ENCODE measurements at places on chromosomes 5 and 9.

GRCh38 chr9:115209601-115210306 lies 91.8 kb upstream of the TNC start:
- no peak for DNase-seq

DNA sequence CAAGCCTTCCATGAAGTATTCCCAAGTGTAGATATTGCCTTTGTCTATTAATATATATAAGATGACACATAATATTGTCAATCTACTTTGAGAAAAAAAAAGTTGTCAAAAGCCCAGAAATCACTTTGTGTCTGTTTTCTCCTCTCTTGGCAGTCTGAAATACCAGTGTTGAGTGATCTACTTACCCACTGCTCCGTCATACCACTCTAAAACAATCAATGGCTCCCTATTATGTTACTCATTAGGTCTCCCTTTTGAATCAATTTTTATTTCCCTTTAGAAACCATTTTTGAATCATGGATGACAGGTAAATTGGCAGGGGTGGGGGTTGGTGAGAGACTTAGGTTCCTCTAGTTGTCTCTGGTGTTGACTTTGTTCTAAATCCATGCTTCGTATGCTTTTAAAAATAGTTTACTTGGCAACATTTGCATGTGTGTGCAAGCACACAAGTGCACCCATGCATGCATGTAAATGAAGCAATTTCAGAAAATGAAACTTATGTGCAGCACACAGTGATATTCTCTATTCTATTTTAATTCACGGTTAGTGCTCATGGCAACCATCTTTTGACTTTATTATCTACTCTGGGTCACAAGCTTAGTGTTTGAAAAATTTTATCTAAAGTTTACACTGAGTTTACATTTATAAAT lies 378.9 kb downstream of the RAB3C start:
- DNase-seq = no peak

- DNase-seq = no peak
Measured at GRCh38 chr5:172414531-172415361, 39.6 kb downstream of the SH3PXD2B start.

DNA sequence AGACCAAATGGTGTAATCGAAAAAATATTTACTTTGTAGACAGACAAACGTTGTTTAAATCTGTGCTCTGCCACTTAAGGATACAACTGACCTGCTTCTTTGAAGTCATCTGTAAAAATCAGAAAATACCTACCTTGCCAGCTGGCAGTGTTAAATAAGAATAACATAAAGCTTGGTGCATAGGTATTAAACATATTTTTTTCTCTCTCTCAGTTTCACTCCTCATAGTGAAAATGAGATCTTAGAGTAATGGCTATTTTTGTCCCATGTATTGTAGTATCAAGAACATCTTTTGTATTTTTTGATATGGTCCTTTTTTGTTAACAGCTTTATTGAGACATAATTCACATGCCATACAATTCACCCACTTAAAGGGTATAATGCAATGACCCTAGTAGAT lies 17.9 kb upstream of the RANBP17 start:
- DNase-seq = no peak

- DNase-seq = no peak
Measured at GRCh38 chr9:17843236-17843635, 264.4 kb downstream of the SH3GL2 start.

GRCh38 chr5:169307646-169308045 lies 6.7 kb upstream of the SLIT3 start:
- no peak for DNase-seq

GRCh38 chr9:132201780-132202703 lies 40.2 kb downstream of the NTNG2 start:
- no peak for DNase-seq

DNA sequence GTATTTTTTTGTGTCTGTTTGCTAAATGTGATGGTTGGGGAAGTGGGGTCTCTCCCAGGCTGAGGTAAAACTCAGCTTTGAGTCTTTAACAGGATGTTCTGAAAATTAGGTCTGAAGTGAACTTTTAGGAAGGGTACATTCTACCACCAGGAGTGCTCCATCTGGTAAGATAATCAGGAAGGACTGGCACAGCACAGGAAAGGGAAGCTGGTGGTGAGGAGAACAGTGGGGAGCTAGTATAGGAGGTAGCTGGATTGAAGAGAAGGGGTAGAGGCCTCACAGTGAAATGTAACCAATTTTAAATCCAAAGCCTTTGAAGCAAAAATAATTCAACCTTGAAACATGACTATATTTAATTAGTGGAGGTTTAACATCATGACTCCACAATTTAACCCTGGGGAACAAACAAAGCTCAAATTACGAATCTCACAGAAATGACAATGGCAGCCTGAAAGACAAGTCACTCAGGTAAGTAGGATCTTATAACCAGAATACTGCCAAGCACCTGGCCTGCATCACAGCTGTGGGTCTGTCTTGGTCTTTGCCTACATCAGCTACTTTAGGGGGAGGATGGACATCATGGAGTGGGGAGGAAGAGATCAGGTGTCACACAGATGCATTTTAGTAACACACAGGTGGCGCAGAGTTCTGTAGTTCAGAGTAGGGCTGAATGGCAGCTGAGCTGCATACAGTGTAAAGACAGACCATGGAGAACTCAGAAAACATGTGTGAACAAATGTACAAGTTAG lies 445.3 kb downstream of the DMRT2 start:
- no peak for DNase-seq

DNA sequence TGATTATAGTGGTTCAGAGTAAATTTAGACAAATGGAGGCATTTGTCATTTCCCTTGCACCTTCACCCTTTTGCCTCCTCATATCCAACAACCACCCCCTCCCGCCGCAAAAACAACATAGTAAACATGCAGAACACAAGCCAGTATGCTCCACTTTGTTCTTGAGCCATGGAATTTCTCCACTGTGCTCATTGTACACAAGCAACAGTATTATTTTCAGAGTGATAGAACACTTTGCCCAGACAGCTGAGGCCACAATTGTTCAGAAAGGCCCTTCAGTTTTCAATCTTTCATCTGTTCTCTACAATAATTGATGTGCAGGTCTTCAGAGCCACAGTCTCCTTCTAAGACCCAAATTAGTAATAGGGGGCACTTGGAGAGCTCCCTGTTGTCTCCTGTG lies 272.8 kb upstream of the SLC30A5 start:
- DNase-seq = no peak

DNA sequence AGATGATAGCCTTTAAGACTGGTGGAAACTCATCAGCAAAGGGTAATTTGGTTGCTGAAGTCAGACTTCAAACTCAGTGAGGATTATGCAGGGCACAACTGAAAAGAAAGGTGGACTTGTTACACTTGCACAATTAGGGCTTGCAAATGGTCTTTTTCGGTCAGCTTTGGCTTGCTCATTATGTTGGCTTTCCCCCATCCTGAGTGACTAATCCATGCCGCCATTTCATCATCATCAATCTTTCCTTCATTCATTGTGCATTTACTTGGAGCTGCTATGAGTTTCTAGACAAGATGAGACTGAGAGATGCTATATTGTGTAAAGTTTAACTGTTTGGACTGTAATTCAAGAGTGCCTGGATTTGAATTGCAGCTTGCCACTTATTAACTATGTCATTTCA lies 134.8 kb upstream of the PPP1R2B start:
- DNase-seq = no peak
